ENCODE measurements at places on chromosomes 7 and 10.

GRCh38 chr7:141884539-141885225 is 31.5 kb upstream of the OR9A4 start:
- no peak for DNase-seq

DNA sequence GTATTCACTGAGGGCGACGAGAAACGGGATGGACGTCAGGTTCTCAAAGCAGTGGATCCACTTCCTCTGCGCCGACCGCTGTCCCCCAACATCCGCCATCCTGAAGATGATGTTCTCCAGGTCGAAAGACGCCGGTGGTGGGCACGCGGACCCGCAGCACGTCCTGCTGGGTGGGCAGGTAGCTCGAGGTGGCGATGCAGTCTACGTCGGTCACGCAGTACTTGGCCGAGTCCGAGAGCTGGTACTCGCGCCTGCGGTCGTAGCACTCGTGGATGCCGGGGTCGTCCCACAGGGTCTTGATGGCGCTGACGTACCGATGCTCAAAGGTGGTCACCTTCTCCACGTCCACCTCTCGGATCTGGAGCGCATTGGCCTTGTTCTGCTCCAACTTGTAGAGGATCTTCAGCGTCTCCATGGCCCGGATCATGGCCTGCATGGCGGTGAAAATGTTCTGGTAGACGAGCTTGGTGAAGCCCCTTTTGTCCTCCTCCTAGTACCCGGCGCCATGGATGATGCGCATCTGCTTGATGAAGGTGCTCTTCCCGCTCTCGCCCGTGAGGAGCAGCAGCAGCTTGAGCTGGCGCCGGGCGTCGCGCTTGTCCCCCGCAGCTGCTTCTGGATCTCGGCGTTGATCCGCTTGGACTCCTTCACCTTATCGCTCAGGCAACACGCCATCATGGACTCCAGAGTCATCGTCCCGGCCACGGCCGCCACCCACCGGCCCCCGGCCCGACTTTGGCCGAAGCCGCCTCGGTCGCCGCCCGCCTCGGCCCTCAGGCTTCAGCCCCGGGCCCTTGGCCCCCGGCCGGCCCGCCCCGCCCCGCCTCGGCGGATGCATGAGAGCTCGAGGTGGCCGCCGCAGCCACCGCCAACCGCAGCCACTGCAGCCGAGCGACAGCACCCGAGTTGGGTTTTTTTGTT is 122.9 kb upstream of the KCTD7 start:
- peak; percentile 59 for DNase-seq

DNA sequence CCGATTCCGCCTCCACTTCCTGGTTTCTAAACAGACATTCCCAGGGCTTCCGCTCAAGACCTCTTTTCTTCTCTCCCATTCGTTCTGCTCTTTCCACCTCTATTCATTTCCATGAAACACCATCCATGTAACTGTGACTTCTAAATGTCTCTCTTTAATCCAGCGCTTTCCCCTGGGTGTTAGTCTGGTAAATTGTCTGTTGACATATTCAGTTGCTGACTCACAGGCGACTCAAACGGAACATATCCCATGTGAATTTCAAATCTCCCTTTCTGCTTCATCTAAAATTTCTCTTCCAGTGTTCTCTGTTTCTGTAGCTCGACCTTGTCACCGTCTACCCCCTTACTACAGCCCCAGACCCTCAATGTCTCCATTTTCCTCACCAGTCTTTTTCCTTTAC is 119.1 kb downstream of the PFKFB3 start:
- no peak for DNase-seq

DNA sequence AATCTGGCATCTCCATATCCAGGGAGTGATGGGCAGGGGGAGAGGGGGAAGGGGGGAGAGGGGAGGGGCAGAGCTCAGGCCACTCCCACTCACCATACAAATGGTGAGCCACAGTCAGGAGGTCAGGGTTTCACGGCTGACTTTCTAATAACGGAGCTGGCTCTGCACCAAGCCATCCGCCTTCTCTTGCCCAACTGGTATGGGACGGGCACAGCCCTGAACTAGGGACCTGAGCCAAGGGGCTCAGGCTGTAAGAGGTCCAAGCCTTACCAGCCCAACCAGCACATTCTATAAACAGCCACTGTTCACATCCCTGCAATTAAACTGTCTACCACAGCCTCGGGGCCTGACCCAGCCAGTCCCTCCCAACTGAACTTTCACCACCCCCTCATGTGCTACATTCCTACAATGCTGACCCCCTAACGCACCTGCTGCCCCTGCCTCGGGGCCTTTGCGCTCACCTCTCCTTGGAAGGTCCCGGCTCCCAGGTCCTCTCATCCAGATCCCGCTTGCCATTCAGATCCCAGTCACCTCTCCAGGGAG is 32.5 kb downstream of the RGS10 start:
- peak; percentile 3 for DNase-seq
